Right ventricle myocardium superior (tissue), 1 donor: ENCODE measurements at places on chromosomes 3 and 15. TPM values are rescaled to one million over a fixed set of nuclear protein-coding genes. Genes with fewer than 3 reads are reported as not detected.

The ARHGAP11A gene
- 1.5 TPM for total RNA-seq

The BNC1 gene
- total RNA-seq, result 0.16 TPM

The RBP2 gene
- total RNA-seq, result not detected

DNA sequence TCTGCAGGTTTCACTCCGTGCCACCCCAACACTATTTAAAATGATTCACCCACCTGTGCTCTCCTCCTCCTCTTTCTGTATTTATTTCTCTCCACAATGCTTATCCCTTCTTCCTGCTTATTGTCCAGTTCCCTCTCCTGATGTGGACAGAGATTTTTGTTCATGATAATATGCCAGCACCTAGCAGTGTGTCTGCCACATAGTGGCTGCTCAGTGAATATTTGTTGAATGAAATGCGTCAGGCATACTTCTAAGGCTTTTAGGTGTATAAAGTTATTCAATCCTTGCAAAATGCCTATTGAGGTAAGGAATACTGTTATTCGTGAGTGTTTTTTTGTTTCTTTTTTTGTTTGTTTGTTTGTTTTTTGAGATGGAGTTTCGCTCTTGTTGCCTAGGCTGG is 67.5 kb upstream of the MME start:
- DNase-seq, result no peak
